ENCODE measurements at places on chromosomes 7 and 10.

DNA sequence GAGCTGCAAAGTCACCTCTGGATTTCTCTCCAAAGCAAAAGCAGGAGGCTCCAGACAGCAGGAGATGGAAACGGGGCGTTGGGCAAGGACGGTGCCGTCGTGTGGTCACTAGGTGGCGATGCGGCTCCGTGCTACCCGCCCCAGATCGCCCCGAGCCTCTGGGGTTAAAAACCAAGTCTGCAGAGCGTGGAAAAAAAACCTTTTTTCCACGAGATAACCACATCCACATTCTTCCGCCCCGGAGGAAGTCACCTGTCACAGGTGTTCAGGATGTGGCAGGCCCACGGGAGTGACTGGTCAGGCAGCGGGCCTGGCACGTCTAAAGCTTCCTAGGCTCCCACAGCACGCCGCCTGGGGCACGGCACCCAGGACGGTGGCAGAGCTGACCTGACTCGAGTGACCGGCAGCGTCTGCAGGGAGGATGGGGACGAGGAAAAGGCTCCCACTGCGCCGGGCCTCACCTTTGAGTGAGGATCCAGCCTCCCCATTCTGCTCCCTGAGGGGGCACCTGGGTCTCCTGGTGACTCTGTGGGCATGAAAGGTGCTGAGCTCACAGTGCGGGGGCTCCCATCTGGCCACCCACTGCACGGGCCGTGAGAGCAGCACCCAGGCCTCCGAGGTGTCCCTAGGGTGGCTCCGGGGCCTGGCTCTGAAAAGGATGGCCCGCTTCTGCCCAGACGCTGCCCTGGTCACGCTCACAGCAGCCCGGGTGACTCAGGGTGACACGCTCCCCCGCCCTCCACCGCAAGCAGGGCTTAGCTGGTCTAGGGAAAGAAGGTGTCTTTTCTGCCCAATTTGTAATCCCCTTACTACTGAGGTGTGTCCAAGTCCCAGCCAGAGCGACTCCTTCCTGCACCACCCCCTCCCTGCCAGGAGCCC is 71.3 kb upstream of the TNRC18 start:
- H3K27me3 ChIP-seq, result no peaks in the 10 kb centered on the region
- peak; percentile 76 for DNase-seq
- peaks cover 3% of the 10 kb centered on the region for H3K36me3 ChIP-seq

DNA sequence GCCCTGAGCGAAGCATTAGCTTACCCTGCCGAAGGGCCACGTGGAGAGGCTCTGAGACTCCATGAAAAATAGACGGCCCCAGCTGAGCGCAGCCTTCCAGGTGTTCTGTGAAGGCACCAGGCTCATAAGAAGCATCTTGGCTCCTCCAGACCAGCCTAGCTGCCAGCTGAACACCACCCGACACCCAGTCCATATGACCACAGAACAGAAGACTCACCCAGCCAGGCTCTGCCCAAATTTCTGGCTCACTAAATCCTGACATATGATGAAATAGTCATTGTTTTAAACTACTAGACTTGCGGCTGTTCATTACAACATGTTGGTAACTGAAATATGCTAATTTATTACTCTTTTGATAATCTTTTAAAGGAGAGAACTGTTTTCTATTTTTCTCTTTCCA is 99.5 kb upstream of the ABI1 start:
- H3K4me1 ChIP-seq, result no peaks in the 10 kb centered on the region
- no peaks in the 10 kb centered on the region for H3K27me3 ChIP-seq
- no peak overlapping the region for H3K27ac ChIP-seq

- peaks cover 42% of the 10 kb centered on the region for H3K4me1 ChIP-seq
- no peaks in the 10 kb centered on the region for H3K27me3 ChIP-seq
- peak; percentile 50 for DNase-seq
- H3K4me3 ChIP-seq, result no peak overlapping the region
- 0 out of 2 replicates have a peak, but pooled peaks cover 3% of the 10 kb centered on the region for H3K36me3 ChIP-seq
- H3K27ac ChIP-seq, result peak overlapping the region; percentile 30
Observed at GRCh38 chr7:55533050-55533728, 39.1 kb downstream of the VOPP1 start.

DNA sequence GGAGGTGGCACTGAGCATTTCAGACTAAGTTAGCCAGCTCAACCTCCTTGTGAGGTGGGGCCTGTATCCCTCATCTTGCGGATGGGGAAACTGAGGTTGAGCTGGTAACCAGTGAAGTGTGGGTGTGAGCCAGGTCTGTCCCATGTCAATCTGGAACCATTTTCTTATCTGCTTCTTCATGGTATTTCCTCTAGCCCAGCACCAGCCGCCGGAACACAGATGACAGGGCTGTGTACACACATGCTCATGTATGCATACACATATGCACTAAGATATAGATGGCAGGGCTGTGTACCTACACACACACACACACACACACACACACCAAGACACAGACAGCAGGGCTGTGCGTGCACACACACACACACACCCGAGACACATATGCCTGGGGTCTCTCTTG is 18.5 kb downstream of the RAMP3 start:
- H3K27me3 ChIP-seq, result peaks cover 20% of the 10 kb centered on the region
- H3K36me3 ChIP-seq, result no peaks in the 10 kb centered on the region
- no peaks in the 10 kb centered on the region for H3K4me1 ChIP-seq
- H3K27ac ChIP-seq, result no peak overlapping the region
- no peak overlapping the region for H3K4me3 ChIP-seq
- DNase-seq, result no peak

DNA sequence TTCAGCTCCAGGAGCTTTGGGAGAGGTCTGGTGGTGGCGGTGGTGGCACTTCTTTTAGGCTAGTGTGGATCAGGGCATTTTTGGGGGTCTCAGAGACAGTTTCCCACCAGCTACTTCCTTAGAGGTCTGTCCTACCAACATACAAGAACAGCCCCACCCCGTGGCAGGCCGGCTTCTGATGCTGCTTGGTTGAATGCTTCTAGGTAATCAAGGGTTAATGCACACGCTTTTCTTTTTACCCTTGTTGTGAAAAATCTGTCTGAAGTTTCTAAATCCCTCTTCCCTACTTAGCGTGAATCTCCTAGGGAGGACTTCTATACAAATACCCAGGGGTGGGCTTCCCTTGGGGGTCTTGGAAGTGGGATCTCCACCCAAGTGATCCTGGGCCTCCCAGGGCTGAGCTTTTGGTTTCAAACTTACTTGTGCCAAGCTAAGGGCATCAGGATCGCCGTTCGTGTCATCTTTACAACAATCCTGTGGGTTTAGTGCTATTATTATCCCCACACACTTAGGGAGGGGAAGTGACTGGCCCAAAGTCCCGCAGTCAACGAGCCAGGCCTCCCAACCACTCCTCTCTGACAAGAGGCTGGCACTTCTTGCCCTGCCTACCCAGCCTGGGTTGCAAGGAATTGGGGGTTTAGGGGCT is 1.7 kb downstream of the SH2B2 start:
- no peaks in the 10 kb centered on the region for H3K36me3 ChIP-seq
- no peak overlapping the region for H3K27ac ChIP-seq
- no peaks in the 10 kb centered on the region for H3K27me3 ChIP-seq

GRCh38 chr7:151705636-151706276 is 171.2 kb downstream of the PRKAG2 start:
- peak overlapping the region; percentile 19 for H3K4me3 ChIP-seq
- DNase-seq, result peak; percentile 81
- peak overlapping the region; percentile 31 for H3K27ac ChIP-seq
- peaks cover 3% of the 10 kb centered on the region for H3K36me3 ChIP-seq
- no peaks in the 10 kb centered on the region for H3K27me3 ChIP-seq

DNA sequence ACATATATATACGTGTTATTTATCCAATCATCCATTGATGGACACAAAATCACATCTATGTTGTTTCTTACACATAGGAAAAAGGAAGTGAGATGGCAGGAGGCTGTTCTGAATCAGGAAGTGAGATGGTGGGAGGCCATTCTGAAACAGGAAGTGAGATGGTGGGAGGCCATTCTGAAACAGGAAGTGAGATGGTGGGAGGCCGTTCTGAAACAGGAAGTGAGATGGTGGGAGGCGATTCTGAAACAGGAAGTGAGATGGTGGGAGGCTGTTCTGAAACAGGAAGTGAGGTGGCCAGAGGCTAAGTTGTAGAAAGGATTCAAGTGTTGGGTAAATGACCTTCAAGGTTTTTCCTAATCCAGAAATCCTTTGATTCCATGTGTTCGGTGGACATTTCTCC is 921.5 kb downstream of the TYW1 start:
- H3K4me1 ChIP-seq, result no peaks in the 10 kb centered on the region
- H3K27ac ChIP-seq, result no peak overlapping the region
- no peaks in the 10 kb centered on the region for H3K27me3 ChIP-seq

DNA sequence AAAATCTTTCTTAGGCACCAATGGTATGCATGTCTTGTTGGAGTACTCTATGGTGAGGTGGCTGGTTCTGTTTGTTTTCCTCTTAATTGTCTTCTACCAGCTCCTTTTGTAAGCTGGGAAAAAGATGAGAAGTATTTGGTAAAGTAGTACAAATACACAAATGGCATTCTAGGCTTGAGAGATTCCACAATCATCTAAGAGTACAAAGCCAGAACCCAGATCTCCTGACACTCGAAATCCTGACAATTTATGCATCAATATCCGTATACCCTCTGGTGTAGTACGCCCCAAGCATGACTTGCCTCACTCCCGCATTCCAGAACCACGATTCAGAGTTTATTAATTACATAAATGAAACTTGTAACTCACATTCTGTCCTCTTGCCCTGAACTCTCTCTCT is 43.5 kb downstream of the CDCA7L start:
- H3K4me3 ChIP-seq, result no peak overlapping the region
- no peaks in the 10 kb centered on the region for H3K27me3 ChIP-seq
- DNase-seq, result no peak
- H3K27ac ChIP-seq, result no peak overlapping the region

DNA sequence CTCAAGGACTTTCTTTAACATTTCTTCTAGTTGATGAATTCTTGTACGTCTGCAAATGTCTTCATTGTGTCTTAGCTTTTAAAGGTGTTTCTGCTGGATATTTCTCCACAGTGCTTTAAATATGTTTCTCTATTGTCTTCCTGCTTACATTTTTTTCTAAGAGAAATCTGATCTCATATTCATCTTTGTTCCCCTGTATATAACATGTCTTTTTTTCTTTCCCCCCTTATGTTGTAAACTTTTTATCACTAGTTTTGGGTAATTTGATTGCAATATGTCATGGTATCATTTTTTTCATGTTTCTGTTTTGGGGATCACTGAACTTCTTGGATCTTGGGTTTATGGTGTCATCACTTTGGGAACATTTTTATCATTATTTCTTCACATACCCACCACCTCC is 7.5 kb downstream of the RBAK start:
- H3K27me3 ChIP-seq, result no peaks in the 10 kb centered on the region
- H3K4me3 ChIP-seq, result no peak overlapping the region
- H3K4me1 ChIP-seq, result no peaks in the 10 kb centered on the region
- DNase-seq, result no peak
- H3K27ac ChIP-seq, result no peak overlapping the region

GRCh38 chr10:61284222-61284890 is 168.8 kb downstream of the TMEM26 start:
- H3K4me1 ChIP-seq, result 0 out of 2 replicates have a peak, but pooled peaks cover 3% of the 10 kb centered on the region
- DNase-seq, result peak; percentile 2
- H3K27ac ChIP-seq, result no peak overlapping the region
- no peak overlapping the region for H3K4me3 ChIP-seq

DNA sequence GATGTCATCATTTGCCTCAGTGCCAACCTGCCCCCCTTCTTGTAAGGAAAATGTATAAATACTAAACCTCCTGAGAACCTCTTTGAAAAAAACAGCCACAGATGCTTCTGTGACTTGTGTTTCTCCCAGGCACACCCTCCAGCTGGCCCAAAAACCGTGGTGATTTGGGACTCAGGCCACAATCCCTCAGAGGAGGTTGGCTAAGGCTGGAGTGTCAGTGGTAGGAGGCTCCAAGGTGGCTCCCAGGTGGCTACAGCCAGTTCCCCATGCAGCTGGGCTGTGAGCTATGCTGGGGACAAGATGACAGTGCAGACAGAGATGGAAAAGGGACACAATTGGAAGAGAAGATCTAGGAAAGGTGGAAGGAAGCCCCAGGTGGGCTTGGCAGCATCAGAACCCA is 104.7 kb downstream of the CPXM2 start:
- no peak for DNase-seq
- peaks cover 7% of the 10 kb centered on the region for H3K27me3 ChIP-seq
- no peaks in the 10 kb centered on the region for H3K36me3 ChIP-seq
- H3K4me3 ChIP-seq, result no peak overlapping the region

- H3K4me1 ChIP-seq, result peaks cover 12% of the 10 kb centered on the region
- H3K36me3 ChIP-seq, result no peaks in the 10 kb centered on the region
- H3K27me3 ChIP-seq, result no peaks in the 10 kb centered on the region
- DNase-seq, result no peak
- H3K4me3 ChIP-seq, result no peak overlapping the region
Observed at GRCh38 chr7:140635816-140636215, 4.8 kb downstream of the DENND2A start.

GRCh38 chr7:21542891-21543527 is at the start of gene DNAH11:
Gene DNAH11, plus strand, starts transcription at chr7:21543039. Its CDS starts 207 bp downstream, at chr7:21543246.
- H3K4me3 ChIP-seq, result peak within 1 kb of the TSS; percentile 53
- no peaks in the 10 kb centered on the region for H3K36me3 ChIP-seq
- H3K4me1 ChIP-seq, result no peaks in the 10 kb centered on the region
- no peak within 1 kb of the TSS for H3K27ac ChIP-seq
- peaks cover 24% of the 10 kb centered on the region for H3K27me3 ChIP-seq
- peak; percentile 73 for DNase-seq

DNA sequence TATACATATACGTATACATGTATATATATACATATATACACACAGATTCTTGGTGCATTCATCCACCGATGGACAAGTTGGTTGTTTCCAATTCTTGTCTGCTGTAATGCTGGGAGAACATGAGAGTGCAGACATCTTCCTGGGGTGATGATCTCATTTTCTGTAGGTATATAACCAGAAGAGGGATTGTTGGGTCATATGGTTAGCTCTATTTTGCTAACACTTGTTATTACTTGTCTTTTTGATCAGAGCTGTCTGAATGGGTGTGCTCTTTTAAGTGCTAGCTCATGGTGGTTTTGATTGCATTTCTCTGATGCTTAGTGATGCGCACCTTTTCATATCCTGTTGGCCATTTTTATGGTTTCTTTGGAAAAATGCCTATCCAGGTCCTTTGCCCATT is 106.4 kb downstream of the TAX1BP1 start:
- no peak overlapping the region for H3K27ac ChIP-seq
- no peak for DNase-seq
- H3K4me3 ChIP-seq, result no peak overlapping the region
- no peaks in the 10 kb centered on the region for H3K4me1 ChIP-seq
- no peaks in the 10 kb centered on the region for H3K27me3 ChIP-seq
